Neural crest cell (in vitro differentiated cells): ENCODE measurements at places on chromosomes 4 and X. TPM values are rescaled to one million over a fixed set of nuclear protein-coding genes. Genes with fewer than 3 reads are reported as not detected.

Gene ANKRD50
- total RNA-seq, result 26.9 and 29.3 TPM in 2 replicates

Gene TMEM47
- 42.0 and 45.4 TPM in 2 replicates for total RNA-seq

Gene SLC26A1
- total RNA-seq, result 0.27 and 0.84 TPM in 2 replicates

Gene STARD8
- 1.5 and 1.8 TPM in 2 replicates for total RNA-seq

Gene AMBN
- not detected in 2 replicates for total RNA-seq

Gene MYOZ2
- total RNA-seq, result not detected in 2 replicates

Gene C4orf36
- total RNA-seq, result 1.9 and 3.2 TPM in 2 replicates

Gene DGKK
- total RNA-seq, result 0.14 and 0.18 TPM in 2 replicates

Gene GAR1
- total RNA-seq, result 25.0 and 28.3 TPM in 2 replicates

Gene NALF2
- 4.9 and 5.7 TPM in 2 replicates for total RNA-seq

Gene CPZ
- total RNA-seq, result not detected in 2 replicates

Gene WDR19
- 51.6 and 52.8 TPM in 2 replicates for total RNA-seq

Gene AMTN
- total RNA-seq, result not detected in 2 replicates
